ENCODE measurements at places on chromosomes 6 and 20.
A peak's percentile ranks its signal among the peaks of the same experiment; 100 is the strongest.

DNA sequence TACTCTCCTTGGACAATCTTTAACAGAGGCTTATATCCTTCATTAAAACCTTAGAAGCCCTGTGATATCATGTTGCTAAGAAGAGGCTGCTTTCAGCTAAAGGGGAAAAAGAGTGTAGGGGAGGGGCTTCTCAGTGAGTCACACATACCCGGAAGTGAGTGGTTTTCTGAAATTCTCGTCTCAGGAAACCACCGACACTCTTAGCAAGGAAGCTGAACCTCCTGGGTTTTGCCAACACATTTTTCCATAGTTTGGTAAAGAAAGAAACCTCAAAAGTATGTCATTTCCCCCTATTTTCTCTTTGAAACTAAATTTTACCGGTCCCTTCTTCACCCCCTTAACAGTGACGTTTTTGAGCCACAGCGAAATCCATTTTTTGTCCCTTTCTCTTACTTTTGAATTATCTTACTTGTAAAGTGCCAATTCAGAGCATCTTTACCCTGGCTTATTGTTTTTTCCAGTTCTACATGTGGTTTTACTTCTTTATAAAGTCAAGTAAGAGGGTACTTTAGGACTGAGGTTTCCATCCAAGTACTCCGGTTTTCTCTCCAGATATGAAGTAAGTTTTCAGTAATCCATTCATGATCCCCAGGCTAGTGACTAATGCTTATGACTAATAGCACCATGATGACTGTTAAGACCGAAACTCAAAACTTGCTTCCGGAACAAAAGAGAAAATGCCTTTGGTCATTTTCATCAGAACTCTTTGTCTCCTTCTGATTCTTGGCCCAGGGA lies 219.3 kb downstream of the ARHGAP18 start:
- peak; percentile 27 for DNase-seq

DNA sequence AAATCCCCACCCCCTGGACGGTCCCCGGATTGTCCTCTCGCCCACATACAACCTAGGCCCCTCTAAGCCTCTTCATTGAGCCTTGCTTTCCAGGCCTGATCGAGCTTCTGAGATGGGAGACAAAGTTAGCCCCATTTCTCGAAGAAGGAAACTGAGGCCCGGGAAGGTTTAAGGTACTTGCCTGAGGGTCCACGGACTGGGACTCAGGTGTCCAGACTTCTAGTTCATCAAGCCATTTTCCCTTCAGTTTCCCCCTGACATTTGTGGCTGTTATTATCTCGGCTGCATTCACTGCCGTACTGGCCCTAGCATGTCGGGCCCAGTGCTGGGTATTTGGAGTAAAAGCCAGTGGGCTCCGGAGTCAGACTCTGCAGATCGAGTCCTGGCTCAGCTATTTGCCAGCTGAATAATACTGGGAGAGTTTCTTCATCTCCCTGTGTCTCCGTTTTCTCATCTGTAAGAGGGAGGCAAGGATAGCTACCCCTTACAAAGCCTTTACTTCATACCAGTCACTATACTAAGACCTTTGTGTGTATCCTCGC lies 633 bp downstream of the RPRD1B start:
- DNase-seq: no peak

GRCh38 chr20:36856195-36856594 lies 19.7 kb upstream of the TLDC2 start:
- DNase-seq: no peak

DNA sequence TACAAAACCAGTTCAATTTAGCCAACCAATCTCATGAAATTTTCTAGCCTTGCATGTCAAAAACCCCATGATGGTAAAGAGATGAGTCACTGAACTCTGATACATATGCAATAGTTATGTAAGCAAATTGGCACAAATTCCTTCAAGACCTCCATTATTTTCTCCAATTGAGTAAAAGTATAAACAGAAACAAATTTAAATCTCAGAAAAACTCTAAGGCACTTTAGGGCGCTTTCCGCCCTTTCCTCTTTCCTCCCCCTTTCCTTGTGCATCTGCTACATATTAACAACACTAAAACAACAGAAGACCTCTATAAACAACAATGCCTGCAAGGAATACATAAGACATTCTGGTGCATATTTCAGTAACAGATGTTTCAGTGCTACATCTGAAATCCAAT lies 48.5 kb downstream of the KIF13A start:
- DNase-seq: no peak

GRCh38 chr6:21533678-21534077 lies 59.9 kb upstream of the SOX4 start:
- no peak for DNase-seq

DNA sequence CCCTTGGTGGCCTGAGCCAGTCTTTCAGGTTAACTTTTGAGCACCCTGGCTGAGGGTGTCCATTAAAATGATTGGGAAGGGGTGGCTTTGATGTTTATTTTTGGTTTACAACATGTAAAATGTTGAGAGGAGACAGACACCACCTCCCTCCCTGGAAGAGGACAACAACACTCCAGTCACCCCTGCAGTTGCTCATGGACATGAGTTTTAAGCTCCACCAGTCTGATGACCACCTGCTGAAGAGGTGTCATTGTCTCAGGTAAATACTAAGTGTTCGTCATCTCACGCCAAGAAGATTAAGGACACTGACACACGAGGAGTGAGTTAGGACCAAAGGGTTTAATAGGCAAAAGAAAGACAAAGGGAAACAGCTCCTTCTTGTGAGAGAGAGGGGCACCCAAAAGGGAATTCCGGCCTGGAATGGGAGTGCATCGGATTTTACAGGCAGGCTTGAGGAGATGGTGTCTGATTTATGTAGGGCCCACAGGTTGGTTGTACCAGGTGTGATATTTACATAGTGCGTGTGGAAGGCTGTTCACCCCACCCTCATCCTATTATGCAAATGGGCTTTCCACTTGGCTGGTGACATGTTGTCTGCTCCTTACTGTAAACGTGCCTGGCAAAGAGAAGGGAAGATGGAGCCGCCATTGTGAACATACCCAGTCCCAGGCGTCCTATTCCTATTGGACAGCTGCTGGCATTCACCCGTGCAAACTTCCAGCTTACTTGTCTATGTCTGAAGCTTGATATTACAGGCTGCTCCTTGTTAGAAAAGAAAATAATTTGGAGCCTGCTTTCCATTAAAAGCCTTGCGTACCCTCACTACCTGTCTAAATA lies 6.6 kb downstream of the HLA-B start:
- DNase-seq: no peak

- DNase-seq: no peak
Measured at GRCh38 chr20:1587781-1588532, 30.5 kb upstream of the SIRPD start.

DNA sequence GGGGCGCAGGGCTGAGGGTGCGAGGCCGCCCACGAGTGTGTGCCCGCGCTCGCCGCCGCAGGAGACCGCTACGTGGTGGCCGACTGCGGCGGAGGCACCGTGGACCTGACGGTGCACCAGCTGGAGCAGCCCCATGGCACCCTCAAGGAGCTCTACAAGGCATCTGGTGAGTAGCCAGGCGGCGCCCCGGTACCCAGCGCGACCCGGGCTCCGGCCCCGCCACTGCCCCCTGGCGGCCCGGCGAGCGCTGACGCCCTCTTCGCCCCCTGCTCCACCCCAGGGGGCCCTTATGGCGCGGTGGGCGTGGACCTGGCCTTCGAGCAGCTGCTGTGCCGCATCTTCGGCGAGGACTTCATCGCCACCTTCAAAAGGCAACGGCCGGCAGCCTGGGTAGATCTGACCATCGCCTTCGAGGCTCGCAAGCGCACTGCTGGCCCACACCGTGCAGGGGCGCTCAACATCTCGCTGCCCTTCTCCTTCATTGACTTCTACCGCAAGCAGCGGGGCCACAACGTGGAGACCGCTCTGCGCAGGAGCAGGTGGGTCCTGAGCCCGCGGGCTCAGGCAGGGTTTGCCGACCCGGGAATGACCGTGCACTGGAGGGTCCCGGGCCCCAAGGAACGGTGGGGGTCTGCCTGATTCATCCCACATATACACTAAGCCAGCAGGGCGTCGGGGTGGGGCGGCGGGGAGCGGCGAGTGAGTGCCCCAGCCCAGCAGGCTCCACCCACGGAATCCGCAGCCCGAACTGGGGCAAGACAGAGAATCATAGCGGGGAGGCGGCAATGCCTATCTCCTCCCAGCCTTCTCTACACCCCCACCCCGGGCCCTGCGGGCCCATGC lies 17.4 kb downstream of the HSPA12B start:
- no peak for DNase-seq

GRCh38 chr6:8130399-8130798 lies 28.1 kb upstream of the EEF1E1 start:
- DNase-seq: no peak

- DNase-seq: peak; percentile 33
Measured at GRCh38 chr6:142846883-142847287, 98.1 kb downstream of the HIVEP2 start.

DNA sequence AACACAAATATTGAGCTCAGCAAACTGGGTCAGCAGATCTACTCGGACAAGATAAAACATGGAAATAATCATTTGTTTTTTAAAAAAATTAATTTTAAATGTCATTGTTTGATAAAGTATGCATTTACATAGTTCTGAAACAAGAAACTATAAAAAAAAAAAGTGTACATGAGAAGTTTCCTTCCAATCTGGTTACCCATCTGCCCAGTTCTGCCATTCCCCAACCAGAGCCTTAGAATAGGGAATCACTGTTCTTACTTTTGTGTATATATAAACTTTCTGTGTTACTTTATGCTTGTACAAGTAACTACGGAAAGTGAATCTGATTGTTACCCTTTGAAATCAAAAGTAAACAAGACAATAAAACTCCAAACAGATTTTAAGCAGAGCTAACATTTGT lies 791.4 kb downstream of the HACE1 start:
- no peak for DNase-seq

GRCh38 chr6:54921891-54922290 lies 75.3 kb downstream of the FAM83B start:
- DNase-seq: no peak

DNA sequence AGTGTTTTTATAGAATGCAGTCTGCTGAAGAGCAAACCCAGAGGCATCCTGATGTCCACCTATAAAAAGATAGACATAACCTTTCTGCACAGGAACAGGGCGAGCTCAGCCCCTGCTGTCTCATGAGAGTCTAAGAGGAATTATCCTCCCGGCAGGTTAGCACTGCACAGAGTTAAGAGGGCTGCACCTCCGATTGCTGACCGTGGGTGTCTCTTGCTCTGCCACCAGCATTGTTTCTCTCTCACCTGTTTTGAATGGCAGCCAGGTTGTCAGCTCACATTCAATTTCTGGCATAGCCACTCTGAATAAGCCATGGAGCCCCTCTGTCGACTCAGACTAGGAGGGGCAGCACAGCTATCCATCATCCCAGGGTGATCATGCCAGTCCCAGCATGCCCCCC lies 211.2 kb downstream of the PHACTR1 start:
- DNase-seq: no peak

DNA sequence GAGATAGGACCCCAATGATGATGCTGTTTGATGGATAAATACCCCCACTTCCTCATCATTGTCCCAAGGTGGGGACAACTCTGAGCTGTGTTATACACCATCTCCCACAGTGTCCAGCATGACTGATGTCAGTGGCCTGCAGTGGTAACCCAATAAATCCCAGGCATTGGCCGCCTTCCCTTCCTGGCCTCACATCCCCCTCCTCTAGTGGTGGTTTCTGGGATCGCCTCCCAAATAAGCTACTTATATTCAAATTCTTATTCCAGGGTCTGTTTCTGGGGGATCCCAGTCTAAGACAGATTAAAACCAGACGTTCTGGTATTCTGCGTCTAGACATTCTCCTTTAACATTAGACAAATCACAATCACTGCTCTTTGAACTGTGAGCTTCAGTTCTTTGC lies 90.6 kb downstream of the SCP2D1 start:
- DNase-seq: no peak

DNA sequence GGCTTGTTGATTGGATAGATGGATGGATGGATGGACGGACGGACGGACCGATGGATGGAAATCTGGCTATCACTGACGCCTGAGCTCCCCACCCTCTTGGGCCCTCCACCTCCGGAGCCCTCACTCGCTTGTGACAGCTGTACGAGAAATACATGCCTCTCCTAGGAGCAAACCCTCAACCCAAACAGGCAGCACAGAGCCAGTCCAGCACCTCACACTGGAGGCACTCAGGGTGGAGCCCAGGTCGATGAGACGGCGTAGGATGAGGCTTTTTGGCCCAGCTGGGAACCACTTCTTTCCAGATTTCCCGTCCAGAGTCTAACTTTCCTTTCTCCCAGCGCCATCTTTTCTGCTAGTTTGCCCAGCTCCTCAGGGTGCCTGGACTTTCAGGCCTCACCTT lies 2.7 kb upstream of the LY6G5C start:
- no peak for DNase-seq

- no peak for DNase-seq
Measured at GRCh38 chr6:105607636-105608621, 205.0 kb upstream of the PREP start.

DNA sequence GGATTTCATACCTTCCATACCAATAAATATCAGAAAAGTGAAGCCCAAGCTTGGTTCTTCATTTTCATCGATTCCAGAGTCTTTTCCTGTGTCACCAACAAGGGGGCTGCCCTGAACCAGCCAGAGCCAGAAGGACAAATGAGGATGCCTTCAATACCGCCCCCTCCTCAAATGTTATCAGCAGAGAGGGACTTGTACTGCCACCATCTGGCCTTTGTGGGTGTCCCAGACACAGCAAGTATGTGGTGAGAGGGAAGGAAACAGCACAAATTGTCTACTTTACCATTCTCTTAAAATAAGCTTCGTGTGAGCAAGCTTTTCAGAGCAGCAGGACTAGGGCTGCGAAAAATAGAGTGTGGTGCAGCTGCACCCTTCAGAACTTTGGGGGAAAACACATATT lies 165.3 kb downstream of the SOBP start:
- no peak for DNase-seq

- no peak for DNase-seq
Measured at GRCh38 chr20:37932919-37933318, 30.0 kb downstream of the VSTM2L start.

Data from uterus (tissue), 4 donors.